ENCODE measurements at places on chromosomes 1 and 21. TPM values are rescaled to one million over a fixed set of nuclear protein-coding genes. Genes with fewer than 3 reads are reported as not detected.

DNA sequence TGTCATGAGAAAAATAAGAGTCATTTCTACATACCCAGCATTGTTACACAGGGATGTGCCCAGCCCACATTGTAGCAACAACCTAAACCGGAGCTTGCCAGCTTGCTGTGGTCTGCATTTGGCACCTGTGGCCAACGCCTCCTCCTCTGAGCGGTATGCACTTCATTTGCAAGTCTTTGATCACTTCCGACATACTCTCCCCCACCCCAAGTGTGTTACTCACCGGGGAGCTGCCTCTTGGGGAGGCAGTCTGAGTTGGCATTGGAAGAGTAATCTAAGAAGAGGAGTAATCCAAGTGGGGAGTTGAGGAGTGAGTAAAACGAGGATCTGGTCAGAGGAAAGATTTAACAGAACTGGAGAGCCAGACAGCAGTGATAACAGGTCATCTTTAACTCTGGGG, 3.8 kb downstream of the BCL9 start:
- no peak for DNase-seq

DNA sequence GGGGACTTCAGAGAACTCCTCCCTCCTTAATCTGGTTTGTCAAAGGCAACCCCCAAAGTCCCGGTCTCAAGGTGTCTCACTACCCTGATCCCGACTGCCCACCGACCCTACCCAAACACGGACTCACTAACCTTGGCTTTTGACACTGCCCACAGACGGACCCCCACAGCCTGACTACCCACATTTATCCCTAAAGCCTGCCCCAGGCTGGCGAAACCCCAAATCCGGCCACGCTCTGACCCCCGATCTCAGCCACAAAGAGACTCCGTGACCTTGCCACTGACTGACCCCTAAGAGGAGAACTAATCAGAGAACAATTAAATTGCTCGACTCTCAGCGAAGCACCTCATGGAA, 5.2 kb downstream of the ID3 start:
- DNase-seq, result no peak

- DNase-seq, result no peak
Measured at GRCh38 chr1:24514946-24515345, 12.3 kb downstream of the RCAN3 start.

KRTAP21-2 gene
- total RNA-seq, result not detected
